ENCODE measurements at places on chromosomes 11 and 22.
A peak's percentile ranks its signal among the peaks of the same experiment; 100 is the strongest.

DNA sequence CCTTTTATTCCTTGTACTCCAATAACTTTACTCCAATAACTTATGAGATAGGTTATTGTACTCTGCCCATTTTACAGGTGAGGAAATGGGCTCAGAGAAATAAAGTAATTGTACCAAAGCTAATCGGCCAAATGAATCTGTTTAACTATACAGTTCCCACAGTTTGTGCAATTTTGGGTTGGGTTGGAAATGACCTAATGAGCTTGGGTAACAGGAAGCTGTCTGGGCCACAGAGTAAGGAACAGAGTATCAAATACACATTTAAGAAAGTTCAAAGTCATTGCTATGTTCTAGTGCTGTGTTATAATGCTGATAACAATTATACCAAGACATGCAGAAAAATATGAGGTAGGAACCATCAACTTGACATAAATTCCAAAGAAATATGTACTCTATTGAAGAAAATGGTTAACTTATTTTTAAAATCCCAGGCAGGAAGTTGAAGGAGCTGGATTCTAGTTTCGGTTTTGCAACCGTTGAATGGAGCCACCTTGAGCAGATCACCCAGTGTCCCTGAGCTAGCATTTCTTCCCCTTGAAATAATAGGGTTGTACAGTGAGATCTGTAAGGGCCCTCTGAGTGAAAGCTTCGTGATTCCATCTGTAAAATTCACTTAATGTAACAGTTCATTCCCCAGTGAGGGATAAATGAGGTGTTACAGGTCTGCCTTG lies 360.9 kb upstream of the NARS2 start:
- peak; percentile 80 for DNase-seq

DNA sequence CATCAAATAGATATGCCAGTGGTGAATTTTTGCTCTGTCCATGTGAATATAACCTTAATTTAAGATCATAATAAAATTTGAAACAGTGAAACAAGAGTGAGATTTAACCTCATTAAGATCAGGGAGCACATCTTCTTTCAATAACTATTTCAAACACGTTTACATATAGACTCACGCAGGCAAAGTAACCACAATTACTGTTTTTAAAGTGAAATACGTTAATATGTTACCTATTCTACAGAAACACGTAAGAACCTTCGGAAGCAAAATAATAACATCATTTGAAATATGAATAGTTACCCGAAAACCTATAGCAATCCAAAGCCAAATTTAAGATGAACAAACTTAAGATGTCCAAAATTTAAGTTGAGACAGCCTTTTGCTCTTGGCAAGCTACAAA lies 136.2 kb upstream of the ZC3H12C start:
- no peak for DNase-seq

GRCh38 chr22:42868751-42869251 lies 11.7 kb upstream of the ARFGAP3 start:
- DNase-seq, result no peak

- DNase-seq, result no peak
These were observed 32.6 kb upstream of the CRYBB3 start for GRCh38 chr22:25167082-25167481.

DNA sequence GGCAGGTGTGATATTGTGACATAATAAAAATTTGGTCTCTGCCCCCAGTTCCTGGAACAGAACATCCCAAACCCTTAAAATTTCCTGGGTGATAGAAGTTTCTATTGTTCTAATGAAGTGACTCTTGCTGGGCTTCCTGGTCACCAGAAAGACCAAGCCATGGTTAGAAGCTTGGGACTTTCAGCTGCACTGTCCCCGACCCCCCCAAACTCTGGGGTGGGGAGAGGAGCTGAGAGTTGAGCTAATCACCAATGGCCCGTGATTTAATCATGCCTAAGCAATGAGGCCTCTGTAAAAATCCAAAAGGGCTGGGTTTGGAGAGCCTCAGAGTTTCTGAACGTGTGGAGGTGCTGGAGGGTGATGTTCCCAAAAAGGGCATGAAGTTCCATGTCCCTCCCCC lies 54.8 kb upstream of the FTH1 start:
- DNase-seq, result no peak

Data from inflammatory macrophage (primary cell).